ENCODE measurements at places on chromosomes 1 and 21. TPM values are rescaled to one million over a fixed set of nuclear protein-coding genes. Genes with fewer than 3 reads are reported as not detected.

The PHLDA3 gene
- 57.3 TPM for polyA plus RNA-seq

GRCh38 chr1:201741763-201742342 lies 87.1 kb upstream of the IPO9 start:
- no peak for DNase-seq

The OVAAL gene
- polyA plus RNA-seq: 2.5 TPM

DNA sequence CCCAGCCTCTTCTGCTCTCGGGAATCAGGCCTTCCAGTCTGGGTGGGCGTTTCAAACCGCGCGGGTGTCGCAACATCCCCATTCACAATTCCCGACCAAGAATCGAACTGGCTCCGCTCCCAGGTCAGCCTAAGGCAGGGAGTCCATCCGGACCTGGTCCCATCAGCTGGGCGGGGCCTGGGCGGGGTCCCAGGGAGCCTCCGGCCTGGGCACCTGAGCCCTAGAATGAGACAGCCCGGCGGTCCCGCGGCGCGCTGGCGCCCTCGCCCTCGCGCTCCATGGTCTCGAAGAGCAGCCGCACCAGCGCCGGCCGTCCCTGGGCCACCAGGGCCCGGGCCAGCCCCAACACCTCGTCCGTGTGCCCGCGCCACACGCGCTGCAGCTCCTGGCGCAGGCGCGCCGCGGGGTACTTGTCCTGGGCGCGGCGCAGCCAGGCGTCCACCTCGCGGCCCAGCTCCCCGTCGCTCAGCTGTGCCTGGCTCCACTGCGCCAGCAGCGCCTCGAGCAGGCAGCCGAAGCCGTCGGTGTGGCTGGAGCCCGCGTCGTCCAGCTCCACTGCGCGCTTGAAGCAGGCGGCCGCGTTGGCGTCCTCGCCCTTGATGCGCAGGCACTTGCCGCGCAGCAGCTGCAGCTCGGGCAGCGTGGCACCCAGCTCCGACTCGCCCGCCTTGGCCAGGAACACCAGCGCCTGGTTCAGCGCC lies 16.9 kb upstream of the PARS2 start:
- DNase-seq: peak; percentile 38

The LDLRAD1 gene
- not detected for polyA plus RNA-seq

- no peak for DNase-seq
These were observed 14.5 kb upstream of the RUNX1 start for GRCh38 chr21:35063428-35064172.

The CFAP74 gene
- 1.7 TPM for polyA plus RNA-seq

Data from cardiac muscle cell (in vitro differentiated cells and primary cell).